ENCODE measurements at places on chromosomes 2 and 18. TPM values are rescaled to one million over a fixed set of nuclear protein-coding genes. Genes with fewer than 3 reads are reported as not detected.

The ATP6V1C2 gene
- total RNA-seq, result 12.1 TPM

The CENPA gene
- total RNA-seq, result 3.1 TPM

The COL5A2 gene
- 607 TPM for total RNA-seq

The ITGB6 gene
- total RNA-seq, result 61.3 TPM

The CCT7 gene
- total RNA-seq, result 192 TPM

The LBX2 gene
- total RNA-seq, result not detected

The DYNAP gene
- total RNA-seq, result not detected

DNA sequence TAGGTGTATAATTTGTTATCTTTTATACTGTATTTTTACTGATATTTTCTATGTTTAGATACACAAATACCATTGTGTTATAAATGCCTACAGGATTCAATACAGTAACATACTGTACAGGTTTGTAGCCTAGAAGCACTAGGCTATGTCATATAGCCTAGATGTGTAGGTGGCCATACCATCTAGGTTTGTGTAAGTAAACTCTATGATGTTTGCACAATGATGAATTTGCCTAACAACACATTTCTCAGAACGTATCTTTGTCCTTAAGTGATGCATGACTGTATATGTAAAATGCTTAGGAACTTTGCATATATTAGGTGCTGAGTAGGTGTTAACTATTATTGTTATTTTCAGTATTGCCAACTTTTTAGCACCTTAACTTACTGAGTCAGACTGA, 17.3 kb downstream of the UNC80 start:
- no peak for DNase-seq

GRCh38 chr2:10267036-10267435, 35.7 kb upstream of the HPCAL1 start:
- no peak for DNase-seq

- DNase-seq, result no peak
These were observed 8.9 kb downstream of the TMSB10 start for GRCh38 chr2:84914334-84914733.

DNA sequence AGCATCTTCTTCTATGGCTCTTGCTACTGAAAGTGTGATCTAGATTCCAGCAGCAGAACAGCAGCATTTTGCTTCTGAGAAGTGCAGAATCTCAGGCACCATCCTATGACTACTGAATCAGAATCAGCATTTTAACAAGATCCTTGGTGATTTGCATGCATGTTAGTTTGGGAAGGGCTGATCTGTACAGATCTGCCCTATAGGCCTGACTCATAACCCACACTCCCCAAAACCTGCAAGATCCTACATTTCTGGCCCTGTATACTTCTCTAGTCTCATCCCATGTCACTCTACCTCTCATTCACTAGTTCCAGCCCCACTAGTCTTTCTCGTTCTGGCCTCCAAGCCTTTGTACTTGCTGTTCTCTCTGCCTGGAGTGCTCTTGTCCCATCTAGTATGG, 15.7 kb upstream of the DARS1 start:
- no peak for DNase-seq

GRCh38 chr2:43024515-43025011, 201.8 kb downstream of the ZFP36L2 start:
- DNase-seq, result peak; percentile 81

DNA sequence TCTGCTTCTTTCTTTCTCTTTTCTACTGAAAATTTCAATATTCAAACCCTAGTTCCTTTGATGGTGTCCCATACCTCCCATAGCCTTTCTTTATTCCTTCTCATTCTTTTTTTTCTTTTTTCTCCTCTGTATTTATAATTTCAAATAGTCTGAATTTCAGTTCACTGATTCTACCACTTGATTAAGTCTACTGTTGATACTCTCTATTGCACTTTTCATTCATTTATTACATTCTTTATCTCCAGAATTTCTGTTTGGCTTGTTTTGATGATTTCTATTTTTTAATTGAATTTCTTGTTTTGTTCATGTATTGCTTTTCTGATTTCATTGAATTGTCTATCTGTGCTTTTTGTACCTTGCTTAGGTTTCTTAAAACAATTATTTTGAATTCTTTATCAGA, 111.9 kb upstream of the VRK2 start:
- DNase-seq, result no peak

DNA sequence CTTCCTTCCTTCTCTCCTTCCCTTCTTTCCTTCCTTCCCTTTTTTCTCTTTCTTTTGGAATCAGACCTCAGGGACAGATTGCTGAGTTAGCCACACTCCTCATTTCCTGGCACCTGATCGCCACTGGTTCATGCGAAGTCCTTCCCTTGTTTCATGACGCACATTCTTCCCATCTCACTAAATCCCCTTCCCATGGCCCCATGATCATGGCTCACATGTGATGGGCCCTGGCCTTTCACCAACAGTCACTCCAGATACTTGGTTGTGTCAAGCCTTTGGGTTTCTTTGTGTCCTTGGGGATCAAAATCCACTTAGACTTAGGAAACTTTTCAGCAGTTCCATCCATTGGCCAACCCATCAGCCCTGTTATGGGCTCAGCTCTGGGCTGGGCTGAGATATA, 23.8 kb upstream of the ASPRV1 start:
- DNase-seq, result no peak

- DNase-seq, result no peak
These were observed 786 bp downstream of the TET3 start for GRCh38 chr2:73985308-73986084.

DNA sequence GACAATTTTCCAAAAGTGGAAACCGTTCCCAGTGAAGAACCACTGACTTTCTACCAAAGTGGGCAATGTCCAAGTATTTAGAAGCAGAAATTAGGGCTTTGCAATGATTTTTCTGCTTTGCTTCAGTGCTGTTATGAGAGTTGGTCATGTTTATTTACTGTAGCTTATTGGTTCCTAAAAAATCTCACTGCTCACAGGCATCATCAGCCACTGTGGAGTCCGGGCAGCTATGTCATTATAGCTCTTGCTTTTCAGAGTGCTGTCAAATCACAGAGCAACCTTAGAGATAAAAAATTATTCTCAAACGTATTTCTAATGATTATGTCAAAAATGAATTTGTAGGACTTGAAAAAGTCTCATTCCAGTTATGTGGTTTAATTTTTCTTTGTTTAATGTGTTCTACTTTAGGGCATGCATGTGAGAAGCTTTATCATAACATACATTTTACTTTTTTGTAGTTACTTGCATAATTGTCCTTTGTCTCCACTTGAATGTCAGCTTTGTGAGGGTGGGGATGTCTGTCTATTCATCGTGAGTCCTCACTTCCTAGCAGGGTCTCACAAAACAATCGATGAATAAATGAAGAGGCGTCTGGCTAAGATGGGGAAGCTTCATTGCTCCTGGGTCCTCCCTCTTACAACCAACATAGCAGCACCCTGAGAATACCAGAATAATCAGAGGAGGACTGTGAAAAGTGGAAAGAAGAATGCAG, 117.6 kb downstream of the TPGS2 start:
- no peak for DNase-seq

GRCh38 chr2:56390644-56391043, 206.9 kb downstream of the CCDC85A start:
- DNase-seq, result no peak

DNA sequence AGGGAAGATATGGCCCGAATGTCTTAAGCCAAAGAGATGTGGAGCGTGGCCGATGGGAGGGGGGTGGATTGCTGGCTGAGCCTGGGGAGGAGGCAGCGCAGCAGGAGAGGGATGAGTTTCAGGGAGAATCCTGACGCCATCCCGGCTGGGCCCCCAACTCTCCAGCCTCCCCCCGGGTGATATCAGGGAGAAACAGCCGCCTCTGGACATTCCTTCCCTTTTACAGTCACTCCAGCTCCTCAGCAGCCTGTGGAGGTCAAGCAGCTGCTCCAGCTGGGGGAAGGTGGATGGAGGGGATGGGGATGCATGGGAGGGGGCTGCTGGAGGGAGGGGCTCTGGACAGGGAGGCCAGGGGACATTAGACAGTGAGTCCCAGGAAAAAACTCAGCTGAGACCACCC, 9.5 kb upstream of the DES start:
- peak; percentile 45 for DNase-seq

DNA sequence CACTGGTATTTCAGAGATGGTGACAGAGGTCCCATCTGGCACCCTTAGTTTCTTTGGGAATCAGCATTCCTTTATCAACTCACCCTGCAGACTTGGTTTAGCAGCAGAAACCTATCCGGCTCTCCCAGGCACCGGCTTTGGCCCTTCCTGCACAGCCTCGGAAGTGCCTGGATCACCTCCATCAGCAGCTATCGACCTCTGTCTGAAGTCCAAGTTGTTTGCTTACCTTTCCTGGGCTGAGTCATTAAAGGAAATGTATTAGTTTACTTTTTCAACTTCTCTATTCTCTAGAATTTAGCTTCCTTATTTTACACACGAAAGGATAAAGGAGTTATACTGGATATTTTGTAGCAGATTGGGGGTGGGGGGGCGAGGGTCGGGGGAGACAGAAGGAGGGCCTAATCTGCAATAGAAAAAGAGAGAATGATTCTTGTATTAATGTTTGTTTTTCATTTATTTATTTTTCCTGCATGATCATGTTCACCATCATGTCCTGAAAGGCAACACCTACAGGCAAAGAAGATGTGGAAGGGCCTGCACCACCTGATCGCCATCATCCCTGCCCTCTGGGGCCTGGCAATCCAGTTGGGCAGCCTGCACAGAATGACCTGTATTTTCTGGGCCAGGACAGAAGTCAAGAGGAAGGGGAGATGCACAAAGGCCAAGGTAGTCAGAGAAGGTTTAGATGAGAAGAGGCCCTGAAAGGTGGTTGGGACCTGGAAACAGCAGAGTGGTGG, 22.1 kb upstream of the MAT2A start:
- DNase-seq, result no peak

DNA sequence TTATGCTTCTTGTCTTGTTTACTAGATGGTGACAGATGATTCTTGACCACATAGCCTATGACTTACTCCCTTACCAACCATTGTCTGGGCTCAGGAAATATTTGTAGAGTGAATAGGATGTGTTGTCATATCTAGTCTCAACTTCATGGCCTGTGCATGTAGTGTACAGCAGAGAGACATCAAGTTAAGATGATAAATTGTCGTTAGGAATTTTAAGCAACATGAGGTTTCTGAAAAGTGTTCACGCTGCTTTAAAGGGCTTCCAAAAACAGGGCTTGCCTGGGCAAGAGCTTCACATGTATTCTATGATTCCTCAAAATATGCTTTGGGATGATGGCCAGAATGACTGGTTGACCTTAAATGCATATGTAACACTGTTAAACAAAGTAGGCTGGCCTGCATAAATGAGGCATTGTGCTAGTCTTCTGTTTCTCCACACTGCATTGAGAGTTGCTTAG, 424.0 kb downstream of the RND3 start:
- peak; percentile 50 for DNase-seq

- peak; percentile 41 for DNase-seq
These were observed 10.4 kb upstream of the KCNE4 start for GRCh38 chr2:223041527-223042109.

DNA sequence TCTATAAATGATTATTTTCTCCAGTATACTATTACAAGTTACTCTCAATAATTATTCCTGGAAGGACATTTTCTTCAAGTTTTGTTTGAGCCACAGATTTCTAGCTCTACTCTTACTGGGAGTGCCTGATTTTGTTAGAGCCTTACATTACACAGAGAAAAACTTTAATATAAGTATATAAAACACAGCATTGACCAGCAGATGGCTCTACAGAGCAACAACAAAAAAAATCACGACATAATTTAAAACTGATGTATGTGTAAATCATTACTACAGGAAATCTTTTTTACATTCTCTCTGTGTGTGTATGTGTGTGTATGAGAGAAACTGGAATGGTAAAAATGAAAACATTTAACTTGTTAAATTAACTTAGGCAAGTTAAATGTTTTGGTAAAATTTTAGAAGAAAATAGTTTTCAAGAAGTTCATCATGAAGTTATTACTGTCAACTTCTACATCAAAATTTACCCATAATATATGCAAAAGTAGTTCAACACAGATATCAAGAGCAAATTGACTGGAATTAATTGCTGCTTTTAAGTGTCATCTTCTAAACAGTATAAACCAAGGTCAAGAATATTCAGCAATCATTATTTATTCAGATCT, 103.3 kb downstream of the MDH1 start:
- DNase-seq, result peak; percentile 82

GRCh38 chr2:218895759-218896500, 15.3 kb downstream of the WNT10A start:
- DNase-seq, result no peak

DNA sequence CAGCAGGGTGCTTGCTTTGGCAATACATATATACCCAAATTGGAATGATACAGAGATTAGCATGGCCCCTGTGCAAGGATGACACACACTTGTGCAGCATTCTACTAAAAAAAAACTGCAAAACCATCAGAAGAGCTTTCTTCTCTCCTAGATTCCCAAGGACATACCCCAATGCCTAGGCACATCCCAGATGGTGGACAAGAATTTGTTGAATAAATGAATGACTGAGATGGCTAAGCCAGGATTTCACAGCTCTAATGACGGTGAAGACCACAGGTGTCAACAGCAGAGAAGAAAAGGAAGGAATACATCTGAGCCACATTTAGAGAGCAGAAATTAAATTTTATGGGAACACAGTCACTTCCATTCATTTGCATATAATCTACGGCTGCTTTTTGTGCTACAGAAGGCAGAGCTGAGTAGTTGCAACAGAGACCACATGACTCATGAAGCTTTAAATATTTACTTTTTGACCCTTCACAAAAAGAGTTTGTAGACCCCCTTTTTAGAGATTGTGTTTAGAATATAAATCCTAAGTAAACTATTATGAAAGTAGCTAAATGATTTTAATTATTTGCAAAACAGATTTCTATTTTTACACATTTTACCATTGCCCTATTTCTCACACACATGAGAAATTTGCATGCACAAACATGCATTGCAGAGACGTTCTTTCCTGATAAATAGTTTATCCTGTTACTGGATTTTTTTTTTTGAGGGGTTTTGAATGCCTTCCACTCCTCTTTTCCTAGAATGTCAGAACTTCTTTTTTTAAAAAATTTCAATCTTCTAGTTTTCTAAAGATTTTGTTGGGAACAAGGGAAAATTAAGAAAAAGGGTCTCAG, 119.0 kb downstream of the PMAIP1 start:
- DNase-seq, result no peak

GRCh38 chr18:26771524-26771923, 94.0 kb downstream of the AQP4 start:
- no peak for DNase-seq

DNA sequence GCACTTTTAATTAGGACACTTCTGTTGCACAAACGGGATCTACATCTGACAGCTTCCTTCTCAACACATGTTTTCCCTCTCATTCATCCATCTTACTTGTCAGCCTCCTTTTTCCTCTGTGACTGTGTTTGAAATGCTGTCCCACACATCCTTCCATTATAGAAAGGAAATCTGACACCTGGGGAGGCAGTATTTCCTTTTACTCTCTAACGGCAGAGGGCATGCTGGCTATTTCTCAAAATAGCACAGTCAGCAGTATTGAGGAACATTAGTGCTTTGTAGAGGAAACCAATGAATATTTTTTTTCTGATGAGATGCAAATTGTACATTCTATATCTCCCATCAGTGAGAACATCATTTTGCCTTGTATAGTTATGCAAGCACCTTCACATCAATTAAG, 668.7 kb downstream of the SLC4A3 start:
- peak; percentile 29 for DNase-seq

DNA sequence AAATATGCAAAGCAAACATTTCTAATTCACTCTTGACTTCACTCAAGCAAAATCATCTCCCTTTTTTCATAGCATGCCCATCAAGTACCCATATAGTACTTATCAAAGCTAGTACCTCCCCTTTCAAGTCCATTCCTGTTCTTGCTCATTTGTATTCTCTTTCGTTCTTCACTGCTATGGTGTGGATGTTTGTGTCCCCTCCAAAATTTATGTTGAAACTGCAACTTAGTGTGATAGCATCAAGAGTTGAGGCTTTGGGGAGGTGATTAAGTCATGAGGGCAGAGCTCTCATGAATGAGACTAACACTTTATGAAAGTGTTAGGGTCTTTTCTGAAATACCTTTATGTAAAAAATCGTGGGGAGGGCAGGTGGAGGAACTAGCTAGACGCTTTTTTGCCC, 52.9 kb downstream of the RNU4ATAC start:
- no peak for DNase-seq
